ENCODE measurements at places on chromosomes 11 and 22.

- DNase-seq, result no peak
Measured at GRCh38 chr11:14424096-14424495, 65.1 kb upstream of the RRAS2 start.

GRCh38 chr11:38315151-38315550 is 1717.1 kb upstream of the RAG2 start:
- DNase-seq, result no peak

GRCh38 chr11:2289350-2289749 is 12.4 kb downstream of the C11orf21 start:
- no peak for DNase-seq

GRCh38 chr11:2092956-2093412 is 46.2 kb downstream of the IGF2 start:
- no peak for DNase-seq

- no peak for DNase-seq
Measured at GRCh38 chr11:30837252-30837651, 251.1 kb upstream of the MPPED2 start.

DNA sequence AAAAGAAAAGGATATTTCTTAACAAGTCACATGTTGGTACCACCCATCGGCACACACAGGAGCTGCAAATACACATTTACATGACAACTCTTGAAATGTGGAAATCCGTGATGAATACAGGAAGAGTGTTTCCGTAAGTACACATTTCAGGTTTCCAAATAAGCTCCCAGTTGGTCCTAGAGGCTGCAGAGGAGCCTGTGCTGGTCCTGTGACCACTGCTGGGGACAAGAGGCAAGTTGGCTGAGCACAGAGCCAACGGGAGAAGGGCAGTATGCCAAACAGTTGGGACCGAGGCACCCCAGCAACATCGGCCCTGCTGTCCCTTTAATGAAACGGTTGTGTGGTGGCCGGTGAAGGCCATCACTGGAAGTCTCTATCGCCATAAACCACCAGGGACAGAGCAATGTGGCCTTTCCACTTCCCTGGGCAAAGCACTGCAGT is 38.5 kb upstream of the ARFGAP3 start:
- no peak for DNase-seq

DNA sequence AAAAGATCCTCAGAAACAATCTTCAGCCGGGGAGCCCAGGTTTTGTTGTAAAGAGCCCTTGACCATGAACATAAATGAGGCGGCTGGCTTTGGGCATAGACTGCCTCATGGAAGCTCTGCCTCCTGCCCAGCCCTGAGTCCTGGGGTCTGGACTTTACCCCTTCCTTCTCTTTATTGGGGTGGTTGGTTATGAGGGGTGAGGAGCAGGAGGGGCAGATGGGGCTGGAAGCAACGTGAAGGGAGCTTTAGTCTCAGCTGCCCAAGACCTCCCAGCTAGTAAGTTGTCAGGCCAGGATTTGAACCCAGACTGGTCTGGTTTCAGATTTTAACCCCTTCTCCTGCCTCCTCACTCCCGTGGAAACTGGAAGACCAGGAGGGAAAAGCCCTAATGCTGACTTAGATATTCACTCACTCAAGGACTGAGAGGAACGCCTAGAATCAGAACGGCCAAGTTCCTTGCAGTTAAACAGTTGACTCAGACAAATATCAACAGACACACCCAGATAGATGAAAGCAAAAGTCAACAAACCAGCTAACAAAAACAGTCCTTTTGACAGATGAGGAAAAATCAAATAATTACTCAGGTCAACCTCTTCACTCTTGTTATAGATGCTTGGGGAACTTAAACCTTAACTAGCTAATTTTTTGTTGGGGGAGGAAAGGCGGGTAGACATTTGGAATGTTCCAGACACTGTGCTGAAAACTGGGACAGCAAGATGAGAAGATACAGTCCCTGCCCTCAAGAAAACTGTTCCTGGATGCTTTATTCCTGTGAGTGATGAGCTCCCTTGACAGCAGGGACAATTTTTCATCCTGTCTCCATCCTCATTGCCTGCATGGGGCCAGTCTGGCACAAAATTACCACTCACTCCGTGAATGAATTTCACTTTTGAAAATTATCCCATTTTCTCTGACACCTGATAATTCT is 20.8 kb upstream of the ARRB1 start:
- DNase-seq, result peak; percentile 65

DNA sequence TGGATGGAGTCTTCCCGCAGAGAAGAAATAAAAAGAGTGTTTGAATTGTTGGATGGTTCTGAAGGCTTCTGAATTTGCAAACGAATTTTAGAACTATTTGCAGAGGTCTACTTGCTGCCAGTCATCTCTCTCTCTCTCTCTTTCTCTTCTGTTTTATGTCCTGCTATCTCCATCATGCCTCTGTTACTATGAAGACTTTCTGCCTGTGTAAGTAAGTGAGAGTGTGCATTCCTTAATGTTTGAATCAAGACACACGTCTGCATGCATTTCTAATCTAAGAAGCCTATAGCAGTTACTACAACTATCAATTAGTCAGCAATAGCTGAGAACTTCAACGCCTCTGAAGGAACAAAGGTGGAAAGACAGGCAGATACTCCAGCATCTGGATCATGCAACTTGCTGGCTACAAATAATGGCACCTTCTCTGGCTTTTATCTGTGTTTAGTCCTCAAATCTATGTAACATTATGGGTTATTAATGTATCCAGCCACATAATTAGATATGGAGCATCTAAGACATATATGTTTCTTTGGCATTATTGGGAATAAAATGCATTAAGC is 191.5 kb upstream of the BLID start:
- no peak for DNase-seq

GRCh38 chr22:36358533-36359469 is 29.0 kb downstream of the MYH9 start:
- no peak for DNase-seq

DNA sequence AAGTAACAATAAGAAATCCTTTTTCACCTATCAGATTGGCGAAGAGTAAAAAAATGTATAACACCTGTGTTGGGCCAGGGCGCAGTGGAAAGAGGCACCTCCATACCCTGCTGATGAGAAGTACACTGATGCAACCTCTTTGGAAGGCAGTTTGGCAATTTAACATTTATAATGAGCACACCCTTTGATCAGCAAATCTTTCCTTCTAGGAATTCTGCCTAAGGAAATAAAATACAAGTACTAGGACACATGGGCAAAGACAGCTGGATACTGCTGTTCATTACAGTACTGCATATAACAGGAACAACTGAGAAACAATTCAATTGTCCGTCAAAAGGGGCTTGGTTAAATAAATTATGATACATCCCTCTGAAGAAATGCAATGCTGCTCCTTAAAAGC is 110.1 kb downstream of the RPL27A start:
- no peak for DNase-seq

GRCh38 chr11:45922425-45923082 is at the start of gene LARGE2:
Gene LARGE2, plus strand, starts transcription at chr11:45922656. Its CDS starts 227 bp downstream, at chr11:45922883.
- no peak for DNase-seq

Measured in HepG2 (cell line).